ENCODE measurements at places on chromosomes 12 and 14.

GRCh38 chr12:87304406-87304805, 724.8 kb downstream of the C12orf50 start:
- DNase-seq = no peak

DNA sequence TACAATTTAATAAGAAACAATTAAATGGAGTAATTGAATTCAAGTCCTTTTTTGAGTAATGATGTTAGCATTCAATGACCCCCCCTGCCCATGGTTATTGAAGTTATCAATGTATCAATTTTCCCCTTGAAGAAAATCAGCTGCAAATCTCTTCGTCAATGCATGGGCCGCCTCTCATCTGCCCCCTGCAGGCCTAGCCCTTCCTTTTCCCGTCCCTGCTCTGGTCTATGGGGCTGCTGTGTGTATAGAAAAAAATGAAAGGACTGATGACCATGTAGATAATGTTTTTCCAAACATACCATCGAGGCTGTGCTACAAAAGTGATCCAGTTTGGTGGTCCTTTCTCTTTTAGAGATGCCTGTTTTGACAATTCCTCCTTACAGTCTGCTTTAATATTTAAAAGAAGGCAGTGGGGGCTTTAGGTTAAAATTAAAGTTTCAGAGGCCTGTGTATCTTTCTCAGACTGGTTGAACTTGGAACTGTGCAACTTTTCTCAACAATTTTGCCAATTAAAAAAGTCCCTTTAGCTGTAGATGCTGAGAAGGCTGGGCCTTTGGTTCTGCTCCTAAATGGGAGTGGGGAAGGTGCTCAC, 98.4 kb downstream of the APAF1 start:
- DNase-seq = peak; percentile 5

- DNase-seq = no peak
Measured at GRCh38 chr14:79465651-79466050, 745.7 kb downstream of the DIO2 start.

GRCh38 chr12:30694412-30695198, 1.1 kb downstream of the IPO8 start:
- DNase-seq = peak; percentile 4

GRCh38 chr12:130675791-130676190, 40.3 kb downstream of the RIMBP2 start:
- DNase-seq = no peak

DNA sequence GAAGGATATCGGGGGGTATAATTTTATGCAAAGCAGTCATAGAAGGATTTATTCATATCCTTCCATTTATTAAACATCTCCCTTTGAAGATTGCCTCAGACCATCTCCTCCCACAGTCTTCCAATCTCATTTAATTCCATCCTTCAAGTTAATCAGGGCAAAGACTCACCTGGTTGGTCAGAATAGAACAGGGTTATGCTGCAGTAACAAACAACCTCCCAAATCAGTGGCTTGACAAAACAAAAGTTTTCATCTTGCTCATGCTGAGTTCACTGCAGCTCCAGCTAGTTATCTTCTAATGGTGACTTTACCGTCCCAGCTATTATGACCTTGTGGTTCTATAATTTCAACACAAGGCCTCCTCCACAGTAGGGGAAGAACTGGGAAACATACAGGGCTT, 48.8 kb upstream of the MTERF2 start:
- no peak for DNase-seq

- DNase-seq = no peak
Measured at GRCh38 chr12:75960086-75960910, 71.3 kb downstream of the PHLDA1 start.

GRCh38 chr14:105392131-105393090, 5.9 kb upstream of the TEX22 start:
- no peak for DNase-seq

- DNase-seq = no peak
Measured at GRCh38 chr14:54147282-54147681, 190.7 kb upstream of the BMP4 start.

DNA sequence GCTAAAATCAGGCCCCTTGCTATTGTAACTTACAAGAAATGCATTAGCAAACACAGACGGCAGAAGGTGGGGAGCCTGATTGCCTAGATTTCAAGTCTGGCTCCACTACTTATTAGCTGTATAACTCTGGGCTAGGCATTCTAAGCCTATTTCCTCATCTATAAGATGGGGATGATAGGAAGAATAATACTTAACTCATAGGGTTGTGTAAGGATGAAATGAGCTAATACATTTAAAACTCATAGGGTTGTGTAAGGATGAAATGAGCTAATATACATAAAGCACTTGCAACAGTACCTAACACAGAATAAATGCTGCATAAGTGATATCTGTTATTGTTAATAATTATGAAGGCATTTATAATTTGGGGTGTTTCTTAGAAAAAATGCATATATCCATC, 60.1 kb upstream of the DIO2 start:
- DNase-seq = no peak

DNA sequence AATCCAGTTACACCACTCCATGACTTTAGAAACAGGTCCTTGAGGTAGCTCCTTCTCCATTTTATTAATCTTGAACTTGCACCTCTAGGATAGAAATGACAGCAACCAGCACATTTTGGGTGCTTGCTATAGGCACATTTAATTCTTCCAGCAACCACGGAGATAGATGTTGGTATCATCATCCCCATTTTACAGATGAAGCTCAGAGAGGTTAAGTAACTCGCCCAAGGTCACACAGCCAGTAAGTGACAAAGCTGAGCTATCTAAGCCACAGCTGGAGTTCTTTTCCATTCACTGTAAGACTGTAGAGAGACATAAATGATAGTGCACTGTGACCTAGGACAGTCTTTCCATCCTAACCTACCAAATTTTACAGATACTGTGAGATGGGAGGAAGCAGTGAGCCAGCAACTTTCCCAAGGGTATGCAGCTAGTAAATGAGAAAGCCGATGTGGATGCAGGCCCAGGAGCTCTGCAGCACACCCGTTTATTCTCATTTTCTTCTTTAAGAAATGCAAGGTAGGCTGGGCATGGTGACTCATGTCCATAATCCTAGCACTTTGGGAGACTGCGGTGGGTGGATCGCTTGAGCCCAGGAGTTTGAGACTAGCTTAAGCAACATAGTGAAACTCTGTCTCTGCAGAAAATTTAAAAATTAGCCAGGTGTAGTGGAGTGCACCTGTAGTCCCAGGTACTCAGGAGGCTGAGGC, 103.2 kb downstream of the TBX5 start:
- no peak for DNase-seq

DNA sequence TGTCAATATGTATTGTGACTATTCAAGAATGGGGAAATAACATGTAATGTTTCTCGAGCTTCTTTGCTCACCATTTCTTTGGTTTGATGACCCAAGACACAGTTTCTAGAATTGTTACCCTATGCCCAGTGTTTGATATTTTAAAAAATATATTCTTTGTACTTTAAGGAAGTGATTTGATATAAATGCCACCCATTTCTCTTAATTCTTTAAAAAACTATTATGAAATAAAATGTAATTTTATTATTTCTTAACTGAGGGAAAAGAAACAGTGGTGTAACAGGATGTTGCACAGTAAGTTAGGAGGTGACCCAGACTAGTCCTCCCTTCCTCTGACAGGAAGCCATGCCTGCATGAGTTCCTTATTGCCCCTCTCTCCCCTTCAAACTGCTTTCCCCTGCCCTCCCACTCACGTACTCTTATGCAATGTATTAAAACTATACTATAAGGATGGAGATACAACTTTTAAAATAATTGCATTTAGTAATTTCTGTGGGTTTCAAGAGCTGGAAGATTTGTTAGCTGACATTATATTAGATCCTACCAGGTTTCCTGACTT, 279.4 kb downstream of the TMTC2 start:
- no peak for DNase-seq

GRCh38 chr12:38713294-38713693, 192.1 kb downstream of the CPNE8 start:
- DNase-seq = no peak

DNA sequence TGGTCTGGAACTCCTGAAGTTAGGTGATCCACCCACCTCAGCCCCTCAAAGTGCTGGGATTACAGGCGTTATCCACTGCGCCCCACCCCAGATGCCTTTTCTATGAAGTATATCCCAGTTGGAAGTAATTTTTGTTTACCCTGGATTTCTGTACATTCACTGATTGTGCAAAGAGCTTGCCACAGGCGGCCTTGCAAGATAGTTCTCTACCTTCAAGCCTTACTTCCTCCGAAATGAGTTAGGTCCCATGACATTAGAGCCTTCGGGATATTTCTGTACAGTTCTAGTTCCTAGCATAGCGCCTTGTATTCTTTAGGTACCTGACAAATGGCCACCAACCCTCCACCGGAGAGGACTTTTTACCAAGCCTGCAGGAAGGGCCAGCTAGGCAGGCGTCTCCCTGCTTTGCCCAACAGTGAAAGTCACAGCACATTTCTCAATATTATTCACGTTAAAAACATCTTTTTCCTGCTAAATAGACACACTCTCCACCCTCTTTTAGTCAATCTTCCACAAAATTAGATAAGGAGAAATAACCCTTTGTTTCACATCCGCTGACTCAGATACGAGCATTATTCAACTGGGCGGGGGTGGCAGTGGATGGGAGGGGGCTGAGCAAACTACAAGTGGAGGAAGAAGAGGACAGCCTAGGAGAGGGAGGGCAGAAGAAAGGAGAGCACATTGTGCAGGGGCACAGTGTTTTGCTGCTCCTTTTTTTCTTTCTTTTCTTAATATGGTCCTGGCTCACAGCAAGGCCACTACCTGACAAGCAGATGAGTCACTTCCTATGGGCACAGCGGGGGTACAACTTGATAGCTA, 40.0 kb upstream of the CAPRIN2 start:
- DNase-seq = no peak

DNA sequence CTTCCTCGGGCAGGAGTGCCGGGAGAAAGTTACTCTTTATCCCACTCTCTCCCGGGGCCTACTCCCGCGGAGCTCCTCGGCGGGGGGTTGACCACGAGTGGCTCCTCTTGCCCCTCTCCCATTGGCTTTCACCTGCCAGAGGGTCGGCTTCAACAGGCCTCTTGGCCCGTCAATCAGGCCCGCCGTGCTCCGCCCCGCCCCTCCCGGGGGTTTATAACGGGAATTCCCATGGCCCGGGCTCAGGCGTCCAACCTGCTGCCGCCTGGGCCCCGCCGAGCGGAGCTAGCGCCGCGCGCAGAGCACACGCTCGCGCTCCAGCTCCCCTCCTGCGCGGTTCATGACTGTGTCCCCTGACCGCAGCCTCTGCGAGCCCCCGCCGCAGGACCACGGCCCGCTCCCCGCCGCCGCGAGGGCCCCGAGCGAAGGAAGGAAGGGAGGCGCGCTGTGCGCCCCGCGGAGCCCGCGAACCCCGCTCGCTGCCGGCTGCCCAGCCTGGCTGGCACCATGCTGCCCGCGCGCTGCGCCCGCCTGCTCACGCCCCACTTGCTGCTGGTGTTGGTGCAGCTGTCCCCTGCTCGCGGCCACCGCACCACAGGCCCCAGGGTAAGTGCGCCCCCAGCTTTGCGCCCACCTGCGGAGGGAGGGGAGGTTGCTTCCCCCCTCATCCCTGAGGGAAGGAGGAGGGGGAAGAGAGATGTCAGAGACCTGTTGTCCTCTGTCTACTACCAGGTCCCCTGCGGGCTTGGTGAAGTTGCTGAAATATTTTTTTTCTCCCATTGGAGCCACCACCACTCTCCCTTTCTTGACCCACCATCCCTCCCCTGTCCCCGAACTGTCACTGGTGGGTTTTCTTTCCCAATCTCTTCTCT, at the start of gene SMOC1:
Gene SMOC1 (plus strand): TSS at position 242 of the 869 bp plus-strand sequence. CDS start 263 bp downstream, at position 505.
- DNase-seq = no peak

GRCh38 chr12:124381456-124382296, 86.8 kb downstream of the RFLNA start:
- DNase-seq = no peak

GRCh38 chr12:62533087-62533754, 66.6 kb downstream of the MON2 start:
- no peak for DNase-seq

DNA sequence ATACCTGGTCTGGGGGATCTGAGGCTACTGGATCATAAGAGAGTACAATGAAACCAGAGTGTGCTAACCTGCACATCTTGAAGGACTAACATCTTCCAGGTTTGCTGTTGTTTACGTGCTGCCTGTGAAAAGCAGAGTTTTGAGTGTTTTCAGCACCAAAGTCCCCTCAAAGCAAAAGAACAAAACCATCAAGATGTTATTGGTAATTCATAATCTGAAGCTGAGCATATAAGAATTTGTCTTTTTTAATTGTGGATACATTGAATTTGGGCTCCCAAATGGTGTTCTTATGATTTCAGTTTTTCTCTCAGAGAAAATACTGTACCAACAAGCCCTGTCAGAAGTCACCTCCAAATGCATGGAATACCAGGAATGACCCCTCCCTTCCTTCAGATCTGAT, 110.2 kb downstream of the BTG1 start:
- DNase-seq = no peak

DNA sequence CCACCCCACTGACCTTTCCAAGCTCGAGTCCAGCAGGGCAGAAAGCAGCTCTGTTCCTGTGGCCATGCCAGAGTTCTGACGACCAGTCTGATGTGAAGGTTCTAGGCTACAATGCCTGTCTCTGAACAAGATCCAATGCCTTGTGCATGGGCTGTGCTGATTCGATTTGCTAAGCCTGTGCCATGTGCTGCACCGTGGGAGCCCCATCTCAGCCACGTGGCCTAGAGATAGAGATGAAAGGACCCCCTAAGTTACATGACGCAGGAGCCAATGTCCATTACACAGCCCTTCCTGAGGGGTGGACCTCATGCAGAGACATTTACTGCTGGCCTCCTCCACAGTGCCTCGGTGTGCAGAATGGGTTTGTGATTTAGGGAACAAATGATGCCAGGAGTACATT, 256.0 kb downstream of the SLC15A4 start:
- DNase-seq = no peak

- no peak for DNase-seq
Measured at GRCh38 chr12:69509904-69510827, 40.0 kb downstream of the FRS2 start.

- DNase-seq = no peak
Measured at GRCh38 chr14:57245941-57246340, 22.8 kb downstream of the EXOC5 start.

DNA sequence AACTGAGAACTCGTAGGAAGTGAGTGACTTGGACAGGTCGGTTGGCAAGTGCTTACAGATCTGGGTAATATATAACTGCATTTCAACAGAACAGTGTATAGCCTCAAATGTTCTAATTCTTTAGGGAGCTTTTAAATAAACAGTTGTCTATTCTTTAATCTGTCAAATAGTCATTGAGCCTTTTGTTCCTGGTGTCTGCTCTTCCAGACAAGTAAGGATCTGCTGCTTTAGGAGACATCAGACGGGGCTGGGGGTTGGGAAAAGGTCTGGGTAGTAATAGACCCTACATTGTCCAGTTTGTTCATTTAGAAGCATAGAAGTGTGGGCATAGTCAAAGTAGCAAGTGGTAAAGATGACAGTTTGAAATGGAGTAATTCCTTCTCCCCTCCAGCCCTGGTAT, 2.0 kb downstream of the PTPN11 start:
- no peak for DNase-seq

GRCh38 chr12:753611-754472, 1.5 kb downstream of the WNK1 start:
- peak; percentile 48 for DNase-seq

- no peak for DNase-seq
Measured at GRCh38 chr14:81433378-81433777, 33.3 kb upstream of the STON2 start.

- peak; percentile 70 for DNase-seq
Measured at GRCh38 chr12:4506870-4507269, 31.8 kb upstream of the RAD51AP1 start.

Measured in CD4-positive, alpha-beta memory T cell (primary cell).